ENCODE measurements at places on chromosomes 3 and 15. TPM values are rescaled to one million over a fixed set of nuclear protein-coding genes. Genes with fewer than 3 reads are reported as not detected.

MAGI1 gene
- total RNA-seq, result 17.6 TPM

PCNP gene
- 116 TPM for total RNA-seq

OCA2 gene
- total RNA-seq, result not detected

LOXL1 gene
- 287 TPM for total RNA-seq

ACSBG1 gene
- under 0.01 TPM for total RNA-seq

COL6A5 gene
- not detected for total RNA-seq

UPK1B gene
- not detected for total RNA-seq

C3orf85 gene
- not detected for total RNA-seq

TGM5 gene
- not detected for total RNA-seq

STAB1 gene
- total RNA-seq, result 1.6 TPM

ZNF385D gene
- total RNA-seq, result 0.66 TPM

ANKUB1 gene
- not detected for total RNA-seq

UQCC5 gene
- total RNA-seq, result 20.4 TPM

All from smooth muscle cell of trachea (primary cell).